ENCODE measurements at places on chromosomes 2 and 18.
A peak's percentile ranks its signal among the peaks of the same experiment; 100 is the strongest.

GRCh38 chr2:136055929-136056688 is 61.8 kb downstream of the CXCR4 start:
- DNase-seq, result no peak

GRCh38 chr18:21270453-21270852 is 28.4 kb downstream of the GREB1L start:
- no peak for DNase-seq

- DNase-seq, result peak; percentile 80
Measured at GRCh38 chr2:219460424-219460926, 25.8 kb downstream of the SPEG start.

- DNase-seq, result no peak
Measured at GRCh38 chr2:135664623-135665068, 77.0 kb upstream of the UBXN4 start.

- DNase-seq, result peak; percentile 58
Measured at GRCh38 chr2:217064234-217065011, 204.6 kb upstream of the TNP1 start.

GRCh38 chr2:207135340-207135739 is 30.4 kb downstream of the KLF7 start:
- DNase-seq, result no peak

- no peak for DNase-seq
Measured at GRCh38 chr2:142926445-142926844, 49.0 kb downstream of the KYNU start.

DNA sequence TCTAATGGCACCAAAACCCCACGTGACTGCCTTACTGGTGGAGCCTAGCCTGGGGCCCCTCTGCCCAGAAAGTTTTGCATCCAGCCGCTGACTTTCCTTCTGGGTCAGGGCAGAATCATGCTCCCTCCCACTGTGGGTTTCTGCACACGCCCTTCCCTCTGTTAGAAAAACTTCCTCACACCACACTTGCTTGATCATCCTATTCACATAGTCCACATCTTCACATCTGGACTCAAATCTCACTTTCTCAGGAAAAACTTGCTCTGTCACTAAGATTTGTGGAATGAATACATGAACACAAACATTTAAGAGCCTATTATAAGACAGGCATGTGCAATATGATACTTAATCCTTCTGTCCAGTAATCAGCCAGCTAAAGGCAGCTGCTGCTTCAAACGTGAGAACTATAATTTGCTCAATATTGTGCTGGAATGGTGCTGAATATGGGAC is 274.7 kb downstream of the RND3 start:
- peak; percentile 33 for DNase-seq

DNA sequence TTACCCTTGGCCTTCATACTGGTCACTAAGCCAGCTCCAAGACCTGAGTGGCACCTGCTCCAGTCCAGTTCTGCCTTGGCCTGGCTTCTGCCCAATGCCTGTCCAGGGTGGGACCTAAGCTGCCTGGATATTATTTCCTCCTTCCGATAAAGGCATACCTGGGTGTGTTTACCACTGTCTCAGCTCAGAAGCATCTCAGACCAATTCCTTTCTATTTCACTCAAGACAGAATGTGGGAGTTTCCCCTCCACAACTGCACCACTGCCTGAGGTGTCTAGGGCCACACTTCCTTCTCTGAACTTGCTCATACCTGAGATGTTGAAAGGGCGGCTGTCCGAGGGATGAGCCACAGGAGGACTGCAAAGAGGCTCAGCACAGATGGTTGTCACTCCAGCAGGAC is 18.4 kb upstream of the CAB39 start:
- DNase-seq, result no peak

- DNase-seq, result no peak
Measured at GRCh38 chr2:197908156-197908555, 103.8 kb downstream of the PLCL1 start.

DNA sequence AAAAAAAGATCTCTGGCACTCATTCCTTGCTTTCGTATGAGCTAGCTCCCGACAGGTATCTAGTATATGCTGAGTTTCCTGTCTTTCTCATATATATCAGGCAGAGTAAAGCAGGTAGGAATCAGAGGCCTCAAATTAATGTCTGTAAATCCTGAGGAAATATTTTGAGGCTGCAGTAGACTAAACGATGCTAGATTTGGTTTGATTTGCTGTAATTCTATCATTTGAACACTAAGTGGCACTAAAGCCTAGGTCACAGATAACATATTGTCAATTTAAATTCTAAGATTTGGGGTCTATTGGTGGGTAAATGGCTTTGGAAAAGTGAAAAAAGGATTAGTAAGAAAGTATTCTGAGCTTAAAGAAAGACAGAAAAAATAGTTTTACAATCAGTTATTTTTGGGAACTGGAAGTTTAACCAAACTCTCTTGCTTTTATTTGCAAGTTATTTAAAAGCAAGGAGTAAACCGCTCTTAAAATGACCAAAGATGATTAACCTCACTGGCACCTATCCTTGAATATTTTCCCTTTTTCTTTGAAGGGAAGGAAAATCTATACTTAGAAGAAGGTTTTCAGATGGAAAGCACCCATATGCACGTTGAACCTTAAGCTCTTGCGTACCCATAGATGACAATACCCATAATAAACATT is 37.6 kb upstream of the SLC4A10 start:
- DNase-seq, result no peak

DNA sequence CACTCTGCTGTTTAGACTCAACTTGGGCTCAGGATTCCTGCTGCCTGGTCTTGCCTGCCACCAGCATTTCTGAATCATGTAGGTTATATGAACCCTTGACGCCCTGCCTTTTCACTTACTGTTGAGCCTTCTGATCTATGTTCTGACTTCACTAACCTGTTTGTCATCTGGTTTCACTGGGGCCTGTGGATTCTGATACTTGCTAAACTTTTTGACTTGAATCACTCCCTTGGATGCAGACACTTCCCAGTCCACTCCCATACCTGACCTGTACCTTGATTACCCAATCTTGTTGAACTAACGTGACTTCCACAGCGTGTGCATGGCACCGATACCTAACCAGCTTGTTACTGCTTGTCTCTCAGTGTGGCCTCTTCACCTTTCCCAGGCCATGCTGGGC is 35.6 kb upstream of the SPAG16 start:
- DNase-seq, result no peak

DNA sequence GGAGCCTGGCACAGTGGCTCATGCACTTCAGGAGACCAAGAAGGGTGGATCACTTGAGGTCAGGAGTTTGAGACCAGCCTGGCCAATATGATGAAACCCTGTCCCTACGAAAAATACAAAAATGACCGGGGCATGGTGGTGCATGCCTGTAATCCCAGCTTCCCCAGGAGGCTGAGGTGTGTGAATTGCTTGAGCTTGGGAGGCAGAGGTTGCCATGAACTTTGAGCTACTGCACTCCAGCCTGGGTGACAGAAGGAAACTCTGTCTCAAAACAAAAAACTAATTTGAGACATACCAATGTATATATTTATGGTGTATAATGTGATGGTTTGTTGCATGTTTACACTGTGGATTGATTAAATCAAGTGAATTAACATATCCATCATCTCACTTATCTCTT is 21.8 kb upstream of the ZNF512 start:
- no peak for DNase-seq

- no peak for DNase-seq
Measured at GRCh38 chr18:36608107-36608506, 220.7 kb downstream of the TPGS2 start.

DNA sequence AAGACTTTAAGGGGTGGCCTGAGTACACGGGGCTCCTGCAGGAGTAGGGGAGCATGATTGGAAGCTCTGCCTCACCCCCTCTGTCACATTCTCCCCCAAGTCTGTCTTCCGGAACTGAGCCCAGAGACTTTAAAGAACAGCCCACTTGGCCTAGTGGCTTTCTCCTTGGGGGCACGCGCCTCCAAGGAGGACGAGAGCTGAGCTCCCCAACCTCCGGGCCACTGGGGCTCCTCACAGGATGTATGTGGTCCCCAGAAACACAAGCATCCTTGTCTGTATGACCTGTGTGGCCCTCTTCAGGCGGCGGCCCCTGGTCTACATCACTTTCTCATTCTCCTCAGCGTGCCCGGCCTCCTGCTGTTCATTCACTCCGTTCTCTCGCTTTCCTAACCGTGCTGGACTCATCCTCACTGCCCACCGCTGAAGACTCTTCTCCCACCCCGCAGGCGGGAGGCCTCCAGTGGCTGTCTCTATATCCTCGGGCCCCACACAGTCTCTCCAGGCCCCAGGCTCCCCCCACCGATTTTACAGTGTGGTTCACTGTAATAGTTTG is 23.7 kb downstream of the KCNF1 start:
- no peak for DNase-seq

DNA sequence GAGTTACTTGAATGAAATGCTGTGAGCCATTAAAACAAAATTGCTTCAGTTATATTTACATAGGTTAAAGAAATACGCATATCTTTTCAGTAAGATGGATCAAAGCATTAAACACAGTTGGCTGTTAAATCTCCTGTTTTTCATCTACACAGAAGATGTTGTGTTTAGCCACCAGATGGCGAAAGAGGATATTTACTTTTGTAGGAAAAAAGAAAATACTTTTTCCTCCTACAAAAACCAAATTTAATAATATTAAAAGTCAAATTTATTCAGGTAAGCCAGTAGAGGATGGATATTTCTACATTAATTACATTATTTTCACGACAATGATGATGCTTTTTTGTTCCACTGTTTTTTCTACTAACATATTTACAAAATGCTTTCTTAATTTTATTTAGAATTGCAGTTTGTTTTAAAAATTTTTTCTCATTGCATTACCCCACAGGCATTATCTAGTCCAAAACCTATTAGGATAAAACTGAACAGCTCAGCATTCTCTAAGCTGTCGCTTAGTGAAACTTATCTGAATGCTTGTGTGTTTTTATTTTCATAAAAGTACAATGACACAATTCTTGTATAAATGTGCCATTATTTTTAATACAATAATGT is 173.7 kb downstream of the ASXL3 start:
- no peak for DNase-seq

DNA sequence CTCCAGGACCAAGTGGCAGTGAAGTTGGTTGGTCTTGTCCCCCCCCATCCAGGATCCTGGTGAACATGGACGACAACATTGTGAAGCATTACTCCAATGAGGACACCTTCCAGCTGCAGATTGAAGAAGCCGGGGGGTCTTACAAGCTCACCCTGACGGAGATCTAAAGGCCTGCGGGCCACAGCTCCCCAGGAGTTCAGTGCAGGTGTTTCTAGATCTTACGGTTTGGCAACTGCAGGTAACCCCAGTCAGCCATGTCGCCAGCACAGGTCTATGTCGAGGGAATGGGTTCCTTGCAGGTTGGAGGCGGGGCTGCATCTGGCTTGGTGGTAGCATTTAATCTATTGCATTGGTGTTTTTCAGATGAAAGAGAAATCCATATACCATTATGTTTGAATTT is 42.8 kb upstream of the KLF11 start:
- DNase-seq, result no peak

GRCh38 chr18:3500016-3500415 is 50.0 kb downstream of the TGIF1 start:
- no peak for DNase-seq

DNA sequence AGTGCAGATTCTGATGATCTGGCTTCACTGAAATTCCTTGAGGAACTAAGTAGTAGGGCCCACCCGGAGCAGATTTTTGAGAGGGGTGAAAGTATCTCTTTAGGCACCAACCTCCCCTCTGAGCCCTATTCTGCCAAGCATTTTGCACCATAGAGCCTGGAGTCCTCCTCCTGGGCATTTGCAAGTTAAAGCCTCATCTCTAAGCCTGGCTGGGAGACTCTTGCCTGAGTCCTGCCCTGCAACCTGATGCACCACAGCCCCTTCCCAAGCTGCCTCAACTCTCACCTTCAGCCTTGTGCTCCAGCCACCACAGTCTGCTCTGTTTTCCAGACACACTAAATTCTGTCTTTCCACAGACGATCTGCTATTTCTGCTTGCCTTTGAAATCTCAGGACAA is 79.6 kb upstream of the PKDCC start:
- no peak for DNase-seq

GRCh38 chr2:107336526-107336925 is 450.6 kb upstream of the ST6GAL2 start:
- DNase-seq, result no peak

- no peak for DNase-seq
Measured at GRCh38 chr18:69265656-69266055, 135.0 kb upstream of the DOK6 start.

GRCh38 chr2:234967870-234968208 is 16.0 kb downstream of the SH3BP4 start:
- no peak for DNase-seq

DNA sequence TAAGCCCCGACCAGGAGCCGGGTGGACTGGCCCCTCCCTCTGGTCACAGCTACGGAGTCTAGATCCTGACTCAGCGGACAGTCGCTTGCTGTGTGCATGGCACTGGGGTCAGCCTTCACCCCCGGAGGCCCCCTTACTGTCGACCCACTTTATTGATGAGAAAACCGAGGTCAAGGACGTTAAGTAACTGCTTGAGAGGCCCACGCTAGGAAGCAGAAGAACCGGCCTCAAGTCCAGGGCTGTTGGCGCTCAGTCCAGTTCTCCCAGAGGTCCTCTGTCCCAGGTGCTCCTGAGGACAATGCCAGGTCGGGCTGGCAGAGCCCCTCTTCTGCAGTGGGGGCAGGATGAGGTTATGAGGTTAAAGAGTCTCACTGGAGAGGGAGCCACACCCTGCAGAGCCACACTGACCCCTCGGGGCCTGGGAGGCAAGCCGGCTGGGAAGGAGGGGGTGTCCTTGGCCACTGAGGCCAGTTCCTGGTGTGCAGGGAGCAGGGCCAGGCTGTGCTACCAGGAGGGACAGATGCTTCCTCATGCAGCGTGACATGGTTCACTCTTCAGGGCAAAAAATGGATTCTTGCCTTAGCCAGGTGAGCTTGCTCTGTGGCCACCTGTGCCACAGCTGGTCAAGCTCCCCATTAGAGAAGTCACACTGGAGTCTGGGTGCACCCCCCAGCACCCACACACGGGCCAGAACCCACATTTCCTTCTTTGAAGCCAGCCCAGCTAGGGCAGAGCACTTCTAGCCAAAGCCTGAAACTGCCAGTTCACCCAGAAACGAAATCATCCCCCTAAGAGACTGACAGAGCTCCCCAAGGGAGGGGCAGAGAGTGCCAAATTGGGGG is 47.3 kb upstream of the HPCAL1 start:
- DNase-seq, result peak; percentile 12

GRCh38 chr2:88874063-88874657 is 182.7 kb downstream of the RPIA start:
- peak; percentile 40 for DNase-seq

GRCh38 chr2:182103526-182103925 is 117.9 kb downstream of the PPP1R1C start:
- no peak for DNase-seq

DNA sequence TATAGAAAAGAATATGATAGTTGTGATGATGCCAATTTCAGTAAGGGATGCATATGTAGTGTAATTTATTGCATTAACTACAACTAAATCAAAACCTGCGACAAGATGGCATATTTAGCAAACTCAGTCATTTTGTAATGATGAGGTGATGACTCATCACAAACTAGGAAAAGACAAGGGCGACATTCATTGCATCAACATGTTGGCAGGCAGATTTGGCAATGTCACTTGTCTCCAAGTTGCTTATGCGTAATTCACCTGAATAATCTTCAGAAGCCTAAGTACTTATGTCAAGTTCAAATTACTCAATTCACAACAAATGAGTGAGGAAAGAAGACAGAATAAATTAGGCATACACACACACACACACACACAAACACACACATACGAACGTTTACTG is 273.2 kb upstream of the RGPD4 start:
- DNase-seq, result no peak

All from right hindlimb (tissue), 1 donor.